IMR-90 (cell line): ENCODE measurements at places on chromosomes 5 and 9. TPM values are rescaled to one million over a fixed set of nuclear protein-coding genes. Genes with fewer than 3 reads are reported as not detected.

Gene LEAP2
- total RNA-seq, result under 0.01 TPM in 2 replicates

Gene DMRT3
- not detected in 2 replicates for total RNA-seq

Gene ISL1
- under 0.01 TPM in 1 of 2 replicates, not detected in the other for total RNA-seq

Gene SLC45A2
- not detected in 2 replicates for total RNA-seq

Gene PARP8
- 8.2 and 8.6 TPM in 2 replicates for total RNA-seq

Gene LECT2
- not detected in 2 replicates for total RNA-seq

Gene GPR150
- under 0.01 TPM in 2 replicates for total RNA-seq

Gene TEK
- 10.8 and 11.7 TPM in 2 replicates for total RNA-seq

Gene TMEM174
- not detected in 2 replicates for total RNA-seq
